Ovary (tissue), 10 donors: ENCODE measurements at places on chromosomes 5 and 9.

DNA sequence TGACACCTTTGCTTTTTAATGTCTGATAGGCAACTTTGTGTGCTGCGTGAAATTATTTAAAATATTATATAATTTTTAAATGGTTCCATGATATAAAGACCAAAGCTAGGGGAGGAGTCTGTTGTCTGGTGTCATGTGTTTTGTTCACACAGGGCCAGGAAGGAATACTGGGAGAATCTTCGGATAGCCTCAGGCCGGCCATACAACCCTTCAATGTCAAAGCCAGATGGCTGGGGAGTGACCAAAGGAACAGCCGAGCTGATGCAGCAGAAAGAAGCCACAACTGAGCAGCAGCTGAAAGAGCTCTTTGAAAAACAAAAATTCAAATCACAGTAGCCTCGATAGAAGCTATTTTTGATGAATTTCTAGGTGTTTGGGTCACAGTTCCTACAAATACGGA lies 19.2 kb downstream of the BHMT start:
- DNase-seq, result no peak
- no peaks in the 10 kb centered on the region for H3K36me3 ChIP-seq
- no peak overlapping the region for H3K27ac ChIP-seq
- H3K4me1 ChIP-seq, result no peaks in the 10 kb centered on the region
- H3K27me3 ChIP-seq, result no peaks in the 10 kb centered on the region

DNA sequence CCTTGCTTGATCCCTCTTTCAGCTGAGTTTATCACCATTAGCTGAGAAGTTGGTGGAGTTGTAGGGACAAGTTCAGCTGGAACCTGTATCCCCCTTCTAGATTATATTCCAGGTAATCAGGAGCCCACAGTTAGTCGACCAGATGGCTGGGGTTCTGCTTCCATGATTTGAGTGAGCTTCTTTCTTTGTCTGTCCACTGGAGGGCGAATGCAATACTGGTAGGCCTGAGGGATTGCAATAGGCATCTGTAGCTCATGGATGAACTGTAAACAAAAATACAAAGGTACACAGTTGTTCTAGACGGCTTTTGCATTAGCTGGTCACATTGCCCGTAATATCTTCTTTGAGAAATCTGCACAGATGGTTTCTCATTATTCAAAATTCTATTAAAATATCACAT lies 88.9 kb downstream of the PCSK5 start:
- H3K27ac ChIP-seq, result no peak overlapping the region
- DNase-seq, result no peak
- H3K27me3 ChIP-seq, result no peaks in the 10 kb centered on the region
- no peak overlapping the region for H3K4me3 ChIP-seq

GRCh38 chr9:93058355-93059010 lies at the start of gene SUSD3:
Gene SUSD3 (plus strand): TSS chr9:93058701. CDS start chr9:93058743, 42 bp downstream.
- H3K4me3 ChIP-seq, result peak within 1 kb of the TSS; percentile 56
- peaks cover 41% of the 10 kb centered on the region for H3K4me1 ChIP-seq
- H3K27me3 ChIP-seq, result no peaks in the 10 kb centered on the region
- H3K36me3 ChIP-seq, result no peaks in the 10 kb centered on the region

DNA sequence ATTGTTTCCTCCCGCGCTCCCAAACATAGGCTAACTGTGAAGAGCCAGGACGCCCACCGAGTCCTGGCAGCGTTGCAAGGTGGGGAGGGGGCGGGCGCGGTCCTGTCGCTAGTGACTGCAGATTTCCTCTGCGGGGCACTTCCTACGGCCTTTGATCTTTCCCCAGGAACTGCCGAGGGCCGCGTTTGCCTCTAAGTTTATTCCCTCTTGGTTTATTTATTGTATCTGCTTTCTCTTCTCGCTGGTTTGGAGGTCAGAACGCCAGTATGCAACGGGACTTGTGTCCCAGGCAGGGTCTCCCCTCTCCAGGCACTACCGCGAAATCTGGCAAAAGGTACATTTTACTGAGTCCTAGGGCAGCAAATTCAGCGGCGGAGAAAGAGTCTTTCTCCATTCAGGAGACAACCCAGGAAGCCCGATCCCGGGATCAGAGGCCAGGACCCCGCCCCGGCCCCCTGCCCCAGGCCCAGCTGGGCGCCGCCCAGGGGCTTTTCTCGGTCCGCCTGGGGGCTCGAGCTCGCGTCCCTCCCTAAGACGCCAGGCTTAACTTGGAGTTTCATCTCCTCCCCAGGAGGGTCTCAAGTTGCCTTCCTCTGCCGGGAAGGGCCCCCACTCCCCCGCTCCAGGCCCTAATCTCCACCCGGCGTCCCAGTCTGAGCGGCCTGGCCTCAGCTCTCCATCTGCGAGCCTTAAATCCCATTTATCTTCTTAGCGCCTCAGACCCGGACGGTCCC lies 884 bp upstream of the EGFLAM start:
- H3K4me1 ChIP-seq, result no peaks in the 10 kb centered on the region
- no peak for DNase-seq
- no peaks in the 10 kb centered on the region for H3K36me3 ChIP-seq
- no peaks in the 10 kb centered on the region for H3K27me3 ChIP-seq
- H3K4me3 ChIP-seq, result peak overlapping the region; percentile 55
- no peak overlapping the region for H3K27ac ChIP-seq

DNA sequence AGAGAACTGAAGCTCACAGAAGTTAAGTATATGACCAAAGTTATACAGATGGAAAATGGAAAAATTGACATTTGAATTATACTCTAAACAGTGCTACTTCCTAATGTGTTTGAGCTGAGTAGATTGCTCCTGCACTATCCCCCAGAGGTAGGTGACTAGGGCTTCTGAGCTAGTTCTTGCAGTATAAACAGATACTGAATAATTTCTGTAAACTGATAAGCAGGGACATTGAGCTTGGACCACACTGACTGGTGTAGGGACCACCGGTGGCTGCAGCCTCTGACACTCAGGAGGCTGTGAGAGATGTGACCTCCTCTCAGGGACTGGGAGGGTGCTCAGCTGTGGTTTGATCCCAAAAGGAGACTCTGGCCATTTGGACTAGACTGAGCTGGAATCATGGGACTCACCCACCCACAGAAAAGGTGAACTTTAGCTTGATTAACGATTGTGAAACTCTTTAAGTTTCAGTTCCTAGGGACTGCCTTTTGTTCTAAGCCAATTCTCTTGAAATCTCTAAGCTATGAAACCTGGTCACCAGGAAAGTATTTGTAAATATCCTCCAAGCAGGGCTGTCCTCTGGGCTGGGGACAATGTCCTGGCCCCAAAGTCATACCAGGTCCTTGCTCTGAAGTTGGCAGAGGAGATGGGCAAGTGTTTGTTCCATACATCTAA lies 291.5 kb downstream of the SEC61B start:
- no peaks in the 10 kb centered on the region for H3K36me3 ChIP-seq
- no peak overlapping the region for H3K4me3 ChIP-seq
- no peaks in the 10 kb centered on the region for H3K4me1 ChIP-seq
- no peak for DNase-seq
- H3K27ac ChIP-seq, result no peak overlapping the region

DNA sequence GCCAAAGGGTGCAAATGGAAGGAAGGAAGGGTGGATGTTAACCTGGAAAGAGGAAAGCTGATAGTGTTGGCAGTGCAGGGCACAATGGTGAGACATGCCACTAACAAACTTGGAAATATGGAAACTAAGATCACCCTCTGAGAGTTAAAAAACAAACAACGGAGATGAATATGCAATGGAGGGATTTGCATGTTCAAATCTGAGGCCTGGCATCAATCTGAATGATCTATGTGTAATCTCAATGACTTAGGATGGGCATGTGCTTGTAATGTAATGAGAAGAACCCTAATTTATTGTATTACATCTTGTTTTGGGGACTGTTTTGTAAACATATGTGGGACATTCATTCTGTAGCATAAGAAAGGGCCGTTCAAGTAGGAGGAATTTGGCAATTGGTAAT lies 54.4 kb downstream of the GLRA1 start:
- H3K4me1 ChIP-seq, result no peaks in the 10 kb centered on the region
- H3K27me3 ChIP-seq, result no peaks in the 10 kb centered on the region
- no peaks in the 10 kb centered on the region for H3K36me3 ChIP-seq
- H3K27ac ChIP-seq, result no peak overlapping the region

DNA sequence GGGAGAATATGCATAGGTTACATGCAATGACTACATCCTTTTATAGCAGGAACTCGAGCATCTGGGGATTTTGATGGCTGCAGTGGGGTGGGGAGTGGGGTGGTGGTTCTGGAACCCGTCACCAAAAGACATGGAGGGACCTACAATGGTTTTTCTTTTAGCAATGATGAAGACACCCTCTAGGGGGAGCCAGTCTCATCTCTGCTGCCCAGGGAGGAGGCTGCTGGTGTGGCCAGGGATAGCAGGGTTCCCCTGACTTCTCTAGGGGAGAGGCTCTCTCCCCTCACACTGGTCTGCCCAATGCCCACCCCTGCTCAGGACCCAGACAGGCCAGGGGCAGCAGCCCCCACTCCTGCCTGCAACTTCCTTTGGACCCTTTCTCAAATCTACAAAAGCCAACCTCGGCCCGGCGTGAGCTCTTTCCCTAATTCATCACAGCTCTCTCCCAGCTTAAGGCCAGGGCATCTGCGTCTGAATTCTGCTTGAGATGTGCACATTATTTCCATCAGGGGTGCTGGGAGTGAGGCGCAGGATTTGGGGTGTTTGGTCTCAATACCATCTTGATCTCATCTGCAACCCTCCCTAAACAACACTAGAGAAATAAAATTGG lies 73.6 kb upstream of the RETREG1 start:
- H3K27ac ChIP-seq, result no peak overlapping the region
- H3K36me3 ChIP-seq, result no peaks in the 10 kb centered on the region
- H3K4me1 ChIP-seq, result no peaks in the 10 kb centered on the region
- no peak for DNase-seq
- H3K4me3 ChIP-seq, result no peak overlapping the region
- no peaks in the 10 kb centered on the region for H3K27me3 ChIP-seq

DNA sequence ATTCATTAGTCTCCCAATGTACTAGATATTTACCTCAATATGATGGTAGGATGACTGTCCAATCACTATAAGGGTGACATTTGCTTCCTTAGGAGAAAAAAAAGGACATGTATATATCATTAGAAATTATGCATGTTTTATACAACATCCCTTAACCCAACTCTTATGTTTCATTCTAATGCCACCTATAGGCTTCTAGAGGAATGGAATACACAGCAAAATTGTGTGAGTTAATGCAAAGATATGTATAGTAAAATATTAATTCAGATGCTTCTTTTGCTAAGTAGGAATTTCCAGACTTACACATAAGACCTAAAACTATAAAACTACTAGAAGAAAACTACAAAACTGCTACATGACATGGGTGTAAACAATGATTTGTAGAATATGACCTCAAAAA lies 3.5 kb downstream of the PRXL2C start:
- H3K27me3 ChIP-seq, result no peaks in the 10 kb centered on the region
- H3K4me3 ChIP-seq, result no peak overlapping the region

GRCh38 chr5:37834542-37835379 lies 5.1 kb downstream of the GDNF start:
- peak; percentile 37 for DNase-seq
- H3K27me3 ChIP-seq, result no peaks in the 10 kb centered on the region
- H3K4me1 ChIP-seq, result peaks cover 1% of the 10 kb centered on the region
- H3K36me3 ChIP-seq, result no peaks in the 10 kb centered on the region

- H3K4me3 ChIP-seq, result no peak overlapping the region
- H3K36me3 ChIP-seq, result no peaks in the 10 kb centered on the region
- no peak overlapping the region for H3K27ac ChIP-seq
These were observed 177.6 kb downstream of the DEPDC1B start for GRCh38 chr5:60522292-60522905.

- no peaks in the 10 kb centered on the region for H3K36me3 ChIP-seq
- H3K27me3 ChIP-seq, result no peaks in the 10 kb centered on the region
- no peak overlapping the region for H3K4me3 ChIP-seq
- peaks cover 6% of the 10 kb centered on the region for H3K4me1 ChIP-seq
These were observed 265.4 kb upstream of the VLDLR start for GRCh38 chr9:2356041-2356790.

DNA sequence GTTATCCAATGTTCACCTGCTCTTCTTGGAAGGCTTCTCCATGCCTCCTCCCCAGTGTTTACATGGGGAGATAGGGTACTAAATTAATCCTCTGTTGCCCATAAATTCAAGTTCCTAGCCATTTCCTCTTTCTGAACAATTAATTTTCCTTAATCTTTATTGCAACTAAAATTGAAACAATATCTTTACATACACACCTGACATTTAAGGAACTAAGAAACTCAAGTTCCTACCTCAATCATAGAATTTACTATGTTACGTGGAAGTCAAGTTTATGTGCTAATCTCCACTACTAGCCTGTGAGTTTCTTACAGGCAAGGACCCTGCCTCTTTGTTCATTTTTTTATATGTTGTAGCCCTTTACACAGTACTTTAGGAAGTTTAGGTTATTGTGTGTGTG lies 10.1 kb upstream of the ADRB2 start:
- no peak for DNase-seq
- no peaks in the 10 kb centered on the region for H3K27me3 ChIP-seq
- no peak overlapping the region for H3K27ac ChIP-seq
- no peaks in the 10 kb centered on the region for H3K4me1 ChIP-seq
- H3K36me3 ChIP-seq, result no peaks in the 10 kb centered on the region

GRCh38 chr5:21910731-21911130 lies 942.4 kb downstream of the CDH12 start:
- H3K27me3 ChIP-seq, result no peaks in the 10 kb centered on the region
- no peak overlapping the region for H3K27ac ChIP-seq
- no peak for DNase-seq
- no peak overlapping the region for H3K4me3 ChIP-seq
- H3K36me3 ChIP-seq, result no peaks in the 10 kb centered on the region
- no peaks in the 10 kb centered on the region for H3K4me1 ChIP-seq

GRCh38 chr5:74767579-74767913 lies 497 bp downstream of the NSA2 start:
- peaks cover 13% of the 10 kb centered on the region for H3K4me1 ChIP-seq
- H3K27ac ChIP-seq, result peak overlapping the region; percentile 8
- no peak for DNase-seq
- peak overlapping the region; percentile 82 for H3K4me3 ChIP-seq

- H3K27ac ChIP-seq, result no peak overlapping the region
- peaks cover 9% of the 10 kb centered on the region for H3K4me1 ChIP-seq
- DNase-seq, result no peak
- H3K27me3 ChIP-seq, result no peaks in the 10 kb centered on the region
- H3K36me3 ChIP-seq, result no peaks in the 10 kb centered on the region
- H3K4me3 ChIP-seq, result no peak overlapping the region
These were observed 174.6 kb downstream of the MAPKAP1 start for GRCh38 chr9:125532412-125532811.

DNA sequence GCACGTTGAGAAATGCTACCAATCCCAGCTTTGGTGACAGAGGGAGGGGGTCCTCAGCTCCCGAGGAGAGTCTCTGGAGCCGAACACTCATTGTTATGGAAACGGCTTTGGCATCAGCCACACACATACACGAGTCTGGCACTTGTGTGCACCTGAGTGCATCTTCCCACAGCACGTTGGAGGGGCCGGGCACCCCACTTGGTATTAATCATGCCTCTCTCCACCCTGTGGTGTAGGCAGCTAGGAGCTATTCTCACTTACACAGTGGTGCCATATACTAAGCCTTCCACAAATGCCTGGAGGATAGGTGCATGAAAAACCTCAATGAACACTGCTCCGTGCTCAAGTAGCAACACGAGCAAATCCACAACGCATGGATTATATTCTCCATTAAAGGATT lies 133.9 kb upstream of the PANK3 start:
- H3K4me1 ChIP-seq, result no peaks in the 10 kb centered on the region
- no peak overlapping the region for H3K27ac ChIP-seq
- H3K36me3 ChIP-seq, result no peaks in the 10 kb centered on the region
- H3K27me3 ChIP-seq, result no peaks in the 10 kb centered on the region
